ENCODE measurements at places on chromosomes 3 and 15. TPM values are rescaled to one million over a fixed set of nuclear protein-coding genes. Genes with fewer than 3 reads are reported as not detected.

The PIGBOS1 gene
- total RNA-seq, result 12.9 TPM

The XCR1 gene
- 0.16 TPM for total RNA-seq

The LRRIQ4 gene
- 0.68 TPM for total RNA-seq

The CPNE4 gene
- total RNA-seq, result 4.5 TPM

The PRTG gene
- total RNA-seq, result 26.3 TPM
